ENCODE measurements at places on chromosomes 12 and 14. TPM values are rescaled to one million over a fixed set of nuclear protein-coding genes. Genes with fewer than 3 reads are reported as not detected.

FAM234B gene
- 4.5 TPM for total RNA-seq

KLRB1 gene
- total RNA-seq: not detected

DLK1 gene
- total RNA-seq: not detected

PRICKLE1 gene
- 3.6 TPM for total RNA-seq

TAS2R30 gene
- total RNA-seq: 0.08 TPM

PSMB5 gene
- total RNA-seq: 359 TPM

FGD4 gene
- 14.4 TPM for total RNA-seq

NGB gene
- total RNA-seq: not detected

RD3L gene
- not detected for total RNA-seq

GLT8D2 gene
- 15.4 TPM for total RNA-seq

TAMALIN gene
- total RNA-seq: 0.23 TPM

LMO3 gene
- 0.04 TPM for total RNA-seq

PRKD1 gene
- total RNA-seq: not detected

SMCO3 gene
- total RNA-seq: not detected

SUPT16H gene
- total RNA-seq: 49.4 TPM

TMTC2 gene
- total RNA-seq: 3.1 TPM

SRRM4 gene
- total RNA-seq: not detected

HNF1A gene
- total RNA-seq: not detected

SAMD15 gene
- 0.19 TPM for total RNA-seq

DHRS4L2 gene
- 18.7 TPM for total RNA-seq

FLRT2 gene
- 53.2 TPM for total RNA-seq

KCNH3 gene
- total RNA-seq: not detected

TMEM19 gene
- total RNA-seq: 20.4 TPM

RNF10 gene
- total RNA-seq: 79.1 TPM

CD69 gene
- not detected for total RNA-seq

CAND1 gene
- 62.7 TPM for total RNA-seq

DRAM1 gene
- 14.7 TPM for total RNA-seq

CARMIL3 gene
- not detected for total RNA-seq
